Stimulated activated CD4-positive, alpha-beta T cell treated with anti-CD3 and anti-CD28 coated beads, Interleukin-1b, Interleukin-23, amount 100 ng/mL, for 1 hour (primary cell): ENCODE measurements at places on chromosomes 12 and 14.

DNA sequence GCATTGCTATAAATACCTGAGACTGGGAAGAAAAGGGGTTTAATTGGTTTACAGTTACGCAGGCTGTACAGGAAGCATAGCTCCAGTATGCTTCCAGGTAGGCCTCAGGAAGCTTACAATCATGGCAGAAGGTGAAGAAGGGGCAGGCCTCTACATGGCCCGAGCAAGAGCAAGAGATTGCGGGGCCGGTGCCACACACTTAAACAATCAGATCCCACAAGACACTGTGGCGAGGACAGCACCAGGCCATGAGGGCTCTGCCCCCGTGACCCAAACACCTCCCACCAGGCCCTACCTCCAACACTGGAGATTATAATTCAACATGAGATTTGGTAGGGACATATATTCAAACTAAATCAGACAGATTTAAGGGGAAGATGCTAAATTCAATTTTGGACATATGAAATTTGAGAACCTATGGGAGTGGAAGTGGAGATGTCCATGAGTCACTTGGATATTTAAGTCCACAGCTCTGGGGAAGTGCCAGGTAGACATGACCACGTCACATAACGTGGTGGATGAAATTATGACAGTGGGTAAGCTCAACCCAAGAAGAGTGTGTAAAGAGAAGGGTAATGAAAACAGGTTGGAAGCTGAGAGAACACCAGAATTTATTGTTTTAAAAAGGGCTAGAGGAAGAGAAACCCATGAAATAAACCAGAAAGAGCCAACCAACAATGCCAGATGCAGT is 1.5 kb upstream of the LTA4H start:
- DNase-seq: no peak

- no peak for DNase-seq
These were observed 75.5 kb upstream of the CAND1 start for GRCh38 chr12:67193704-67194103.

GRCh38 chr14:21704338-21704737 is 30.7 kb upstream of the OR4E1 start:
- DNase-seq: no peak

DNA sequence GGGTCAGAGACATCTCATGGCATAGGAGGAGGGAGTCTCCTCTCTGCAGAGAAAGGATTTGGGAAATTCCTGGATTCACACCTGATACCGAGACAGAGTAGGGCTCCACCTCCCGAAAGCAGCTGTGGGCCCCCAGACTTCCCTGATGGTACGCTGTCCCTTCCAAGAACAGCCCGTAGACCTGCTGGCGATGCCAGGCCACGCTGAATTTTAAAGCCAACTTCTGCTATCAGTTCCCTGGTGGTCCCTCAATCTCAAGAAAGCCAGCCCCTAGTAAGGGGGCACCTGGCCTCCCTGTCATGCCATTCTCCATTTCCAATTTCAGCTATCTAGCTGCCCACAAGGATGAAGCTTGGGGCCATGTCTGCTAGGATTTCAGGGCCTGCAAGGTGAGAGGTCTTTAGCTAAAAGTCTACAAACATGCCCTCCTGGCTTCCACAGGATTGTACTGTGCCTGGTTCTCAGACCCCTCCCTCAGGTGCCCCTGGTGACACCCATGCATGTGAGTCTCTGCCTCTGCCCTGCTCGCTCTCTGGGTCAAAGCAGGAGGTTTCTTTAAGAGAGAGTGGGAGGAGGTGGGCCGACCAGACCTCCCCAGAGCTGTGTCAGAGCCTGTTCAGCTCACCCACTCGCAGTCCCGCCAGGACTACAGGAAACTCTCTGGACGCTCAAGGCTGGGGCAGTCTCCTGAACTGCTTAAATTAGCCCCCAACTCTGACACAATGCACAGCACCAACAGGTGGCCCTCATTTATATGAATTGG is 30.5 kb downstream of the ANO2 start:
- no peak for DNase-seq
